ENCODE measurements at places on chromosomes 11 and 22. TPM values are rescaled to one million over a fixed set of nuclear protein-coding genes. Genes with fewer than 3 reads are reported as not detected.

DNA sequence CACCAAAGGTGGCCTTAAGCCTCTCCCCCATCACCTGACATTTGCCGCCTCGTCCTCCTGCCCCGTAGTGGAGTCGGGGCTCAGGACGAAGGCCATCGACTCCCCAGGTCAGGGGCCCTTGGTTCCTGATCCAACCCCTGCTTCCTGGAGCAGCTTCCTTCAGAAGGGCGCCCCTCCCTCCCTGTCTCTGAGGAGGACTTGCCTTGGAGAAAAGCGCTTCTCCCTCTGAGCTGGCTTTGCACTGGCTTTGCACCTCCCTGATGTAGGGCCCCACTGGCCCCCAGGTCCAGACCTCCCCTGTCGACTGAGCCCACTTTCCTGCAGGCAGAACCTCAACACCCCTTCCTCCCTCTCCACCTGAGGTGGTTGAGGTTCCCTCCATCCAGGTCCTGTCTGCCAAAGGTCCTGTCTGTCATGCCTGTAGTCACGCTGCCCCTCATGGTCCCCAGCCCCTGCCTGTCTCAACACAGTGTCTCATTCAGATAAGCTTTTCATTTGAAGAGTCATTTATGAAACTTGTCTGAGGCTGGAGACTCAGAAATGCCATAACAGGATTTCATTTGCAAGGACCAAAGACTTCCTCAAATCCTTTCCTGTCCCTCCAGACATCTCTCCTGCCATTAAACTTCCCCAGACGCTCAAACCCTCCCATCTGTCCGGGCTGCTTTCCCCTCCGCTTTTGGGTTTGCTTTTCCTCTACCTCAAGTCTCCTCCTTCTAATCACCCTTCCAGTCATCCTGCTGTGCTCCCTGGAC lies 78.4 kb downstream of the MYO7A start:
- H3K4me3 ChIP-seq = no peak overlapping the region
- H3K27ac ChIP-seq = no peak overlapping the region
- H3K4me1 ChIP-seq = peaks cover 5% of the 10 kb centered on the region

- H3K27me3 ChIP-seq = no peaks in the 10 kb centered on the region
- H3K27ac ChIP-seq = no peak overlapping the region
- DNase-seq = no peak
- no peaks in the 10 kb centered on the region for H3K4me1 ChIP-seq
- H3K36me3 ChIP-seq = no peaks in the 10 kb centered on the region
- no peak overlapping the region for H3K4me3 ChIP-seq
Observed at GRCh38 chr11:130666781-130667251, 218.4 kb downstream of the ADAMTS15 start.

DNA sequence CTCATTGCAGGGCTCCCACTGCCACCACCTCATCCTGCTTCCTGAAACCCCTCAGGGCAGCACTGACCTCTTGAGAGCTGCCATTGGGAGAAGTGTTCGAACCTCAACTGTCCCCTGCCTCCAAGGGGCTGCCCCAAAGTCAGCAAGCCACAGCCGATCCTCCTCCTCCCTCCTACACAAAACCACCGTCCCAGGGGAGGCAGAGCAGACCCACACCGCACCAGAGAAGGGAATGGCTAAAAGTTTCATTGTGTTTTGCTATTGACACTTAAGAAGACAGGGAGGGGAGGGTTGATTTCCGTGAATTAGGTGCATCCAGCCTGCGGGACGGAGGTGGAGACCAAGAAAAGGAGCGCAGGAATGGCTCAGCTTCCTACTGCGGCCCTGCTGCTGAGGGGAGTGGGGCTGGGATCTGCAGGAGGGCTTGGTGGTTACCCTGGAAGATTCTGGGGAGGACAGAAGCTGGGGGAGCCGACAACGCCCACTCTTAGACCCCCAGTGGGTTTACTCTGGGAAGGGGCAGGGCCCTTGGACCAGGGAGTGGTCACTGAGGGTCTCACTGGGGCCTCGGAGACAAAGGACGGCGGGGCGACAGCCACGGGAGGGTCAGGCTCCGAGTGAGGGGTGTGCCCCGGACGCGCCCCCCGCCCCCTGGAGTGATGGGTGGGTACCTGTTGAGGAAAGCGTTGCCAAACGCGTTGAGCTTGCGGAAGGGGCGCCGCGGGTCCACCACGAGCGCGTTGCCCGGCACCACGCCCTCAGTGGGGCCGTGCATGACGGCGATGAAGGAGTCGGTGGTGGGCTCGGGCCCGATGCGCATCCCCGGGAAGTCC lies 815 bp downstream of the EHD1 start:
- peak overlapping the region; percentile 92 for H3K4me3 ChIP-seq
- peak overlapping the region; percentile 44 for H3K27ac ChIP-seq
- H3K4me1 ChIP-seq = peaks cover 78% of the 10 kb centered on the region
- H3K27me3 ChIP-seq = no peaks in the 10 kb centered on the region

GRCh38 chr22:17607891-17608521 lies 20.5 kb downstream of the ATP6V1E1 start:
- no peak overlapping the region for H3K27ac ChIP-seq
- H3K27me3 ChIP-seq = no peaks in the 10 kb centered on the region
- H3K36me3 ChIP-seq = peaks cover 96% of the 10 kb centered on the region
- H3K4me3 ChIP-seq = no peak overlapping the region

GRCh38 chr11:124865902-124866851 lies 945 bp downstream of the ROBO3 start:
- DNase-seq = peak; percentile 22
- peak overlapping the region; percentile 28 for H3K4me3 ChIP-seq
- H3K4me1 ChIP-seq = peaks cover 4% of the 10 kb centered on the region
- no peaks in the 10 kb centered on the region for H3K36me3 ChIP-seq
- H3K27ac ChIP-seq = no peak overlapping the region

DNA sequence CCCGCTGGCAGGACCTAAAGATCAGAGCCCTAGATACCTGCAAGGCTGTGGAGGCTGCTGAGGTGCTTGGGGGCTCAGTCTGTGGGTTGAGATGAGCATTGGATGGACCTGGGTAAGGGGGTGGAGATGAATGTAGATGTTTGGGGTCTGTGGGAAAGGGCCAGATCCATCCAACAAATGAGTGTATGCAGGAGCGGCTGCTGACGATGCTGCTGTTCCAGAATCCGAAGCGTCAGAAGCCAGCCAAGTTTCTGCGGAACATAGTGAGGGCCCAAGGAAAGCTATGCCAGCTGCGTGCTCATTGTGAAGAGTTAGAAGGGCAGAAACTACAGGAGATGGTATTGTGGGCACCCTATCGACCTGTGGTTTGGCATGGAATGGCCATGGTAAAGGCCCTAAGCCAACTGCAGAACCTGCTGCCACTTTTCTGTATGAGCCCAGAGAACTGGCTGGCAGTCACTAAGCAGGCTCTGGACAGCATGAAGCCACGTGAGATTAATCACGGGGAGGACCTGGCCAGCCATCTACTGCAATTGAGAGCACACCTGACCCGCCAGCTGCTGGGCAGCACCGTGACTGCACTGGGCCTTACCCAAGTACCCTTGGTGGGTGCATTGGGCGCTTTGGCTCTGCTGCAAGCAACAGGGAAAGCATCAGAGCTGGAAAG lies 36.6 kb downstream of the RRP8 start:
- no peak for DNase-seq
- no peaks in the 10 kb centered on the region for H3K36me3 ChIP-seq
- H3K27me3 ChIP-seq = no peaks in the 10 kb centered on the region
- H3K27ac ChIP-seq = no peak overlapping the region
- no peak overlapping the region for H3K4me3 ChIP-seq

DNA sequence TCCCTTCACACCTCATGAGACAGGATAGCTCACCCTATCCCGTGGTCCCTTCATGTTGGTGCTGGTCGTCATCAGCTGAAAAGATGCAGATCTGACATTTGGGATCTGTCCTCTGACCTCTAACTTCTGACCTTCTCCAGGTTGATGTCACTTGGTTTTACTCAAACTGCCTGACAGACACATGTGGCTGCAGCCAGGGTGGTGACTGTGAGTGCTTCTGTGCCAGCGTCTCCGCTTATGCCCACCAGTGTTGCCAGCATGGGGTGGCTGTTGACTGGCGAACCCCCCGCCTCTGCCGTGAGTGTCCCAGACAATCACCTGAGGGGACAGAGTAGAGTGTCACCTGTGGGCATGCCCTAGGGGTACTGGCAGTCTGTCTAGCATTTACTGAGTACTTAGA lies 49.7 kb downstream of the OTOG start:
- H3K27me3 ChIP-seq = no peaks in the 10 kb centered on the region
- no peaks in the 10 kb centered on the region for H3K36me3 ChIP-seq
- H3K4me3 ChIP-seq = no peak overlapping the region
- no peaks in the 10 kb centered on the region for H3K4me1 ChIP-seq
- H3K27ac ChIP-seq = no peak overlapping the region
- no peak for DNase-seq

- DNase-seq = no peak
- H3K4me1 ChIP-seq = no peaks in the 10 kb centered on the region
- H3K27ac ChIP-seq = no peak overlapping the region
- no peak overlapping the region for H3K4me3 ChIP-seq
- H3K27me3 ChIP-seq = no peaks in the 10 kb centered on the region
Observed at GRCh38 chr11:110187731-110188130, 94.5 kb downstream of the ZC3H12C start.

DNA sequence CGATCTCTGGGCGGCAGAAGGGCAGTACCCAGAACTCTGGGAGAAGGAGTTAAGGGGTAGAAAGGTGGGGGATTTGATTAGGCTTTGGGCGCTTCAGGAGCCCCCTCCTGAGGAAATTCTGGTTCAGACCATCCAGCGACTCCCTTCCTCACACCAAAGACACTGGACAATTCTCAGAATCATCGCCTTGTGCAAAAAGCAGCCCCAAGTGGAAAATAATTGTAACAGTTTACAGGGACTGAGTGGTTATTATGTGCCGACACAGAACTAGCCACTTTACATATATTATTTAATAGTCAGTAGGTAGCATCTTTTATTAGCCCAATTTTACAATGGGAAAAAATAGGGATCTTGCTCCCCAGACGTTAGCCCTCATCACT lies 662 bp upstream of the TRIM3 start:
- H3K36me3 ChIP-seq = peaks cover 29% of the 10 kb centered on the region
- H3K4me3 ChIP-seq = peak overlapping the region; percentile 29
- no peak for DNase-seq
- H3K27me3 ChIP-seq = no peaks in the 10 kb centered on the region
- peaks cover 18% of the 10 kb centered on the region for H3K4me1 ChIP-seq

GRCh38 chr22:23225724-23226496 lies 45.6 kb downstream of the BCR start:
- H3K27me3 ChIP-seq = no peaks in the 10 kb centered on the region
- H3K4me3 ChIP-seq = no peak overlapping the region
- peak overlapping the region; percentile 87 for H3K27ac ChIP-seq
- H3K4me1 ChIP-seq = peaks cover 70% of the 10 kb centered on the region
- peak; percentile 43 for DNase-seq

DNA sequence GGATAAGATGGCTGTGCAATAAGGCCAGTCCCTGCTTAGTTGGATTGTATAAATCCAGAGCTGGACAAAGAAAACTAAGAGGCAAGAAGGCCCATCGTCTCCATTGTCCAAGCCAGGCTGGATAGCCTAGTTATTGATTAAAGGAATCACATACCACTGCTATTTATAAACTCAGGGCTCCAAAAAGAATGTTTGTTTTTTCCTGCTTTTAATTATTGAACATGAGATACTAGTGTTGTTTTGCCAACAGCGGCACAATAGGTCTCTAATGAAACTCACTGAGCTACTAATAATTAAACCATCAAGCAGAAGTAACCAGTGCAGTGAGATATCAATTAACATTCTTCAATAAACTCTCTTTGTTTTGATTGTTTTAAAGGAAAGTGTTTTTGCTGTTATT lies 259.7 kb downstream of the INSC start:
- no peaks in the 10 kb centered on the region for H3K36me3 ChIP-seq
- H3K27me3 ChIP-seq = no peaks in the 10 kb centered on the region
- no peaks in the 10 kb centered on the region for H3K4me1 ChIP-seq
- DNase-seq = no peak
- no peak overlapping the region for H3K4me3 ChIP-seq

DNA sequence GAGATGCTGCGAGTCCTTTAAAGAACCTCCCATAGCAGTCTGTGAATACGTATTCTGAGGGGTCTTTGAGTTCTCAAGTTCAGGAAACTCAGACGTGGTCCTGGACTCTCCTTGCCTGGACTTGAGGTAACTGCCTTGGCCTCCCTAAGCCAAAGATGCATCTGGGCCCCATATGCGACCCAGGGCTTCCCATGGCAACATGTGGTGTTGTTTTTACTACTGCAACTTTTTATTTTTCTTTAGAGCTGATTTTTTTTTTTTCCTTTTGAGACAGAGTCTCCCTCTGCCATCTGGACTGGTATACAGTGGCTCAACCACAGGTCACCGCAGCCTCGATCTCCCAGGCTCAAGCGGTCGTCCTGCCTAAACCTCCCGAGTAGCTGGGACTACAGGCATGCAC lies 321.1 kb downstream of the ST3GAL4 start:
- DNase-seq = no peak
- H3K36me3 ChIP-seq = no peaks in the 10 kb centered on the region
- no peak overlapping the region for H3K27ac ChIP-seq
- H3K27me3 ChIP-seq = no peaks in the 10 kb centered on the region
- no peak overlapping the region for H3K4me3 ChIP-seq

GRCh38 chr11:71504531-71504930 lies 22.5 kb upstream of the KRTAP5-7 start:
- H3K27me3 ChIP-seq = no peaks in the 10 kb centered on the region
- no peak for DNase-seq
- H3K36me3 ChIP-seq = peaks cover 69% of the 10 kb centered on the region
- H3K4me1 ChIP-seq = no peaks in the 10 kb centered on the region

DNA sequence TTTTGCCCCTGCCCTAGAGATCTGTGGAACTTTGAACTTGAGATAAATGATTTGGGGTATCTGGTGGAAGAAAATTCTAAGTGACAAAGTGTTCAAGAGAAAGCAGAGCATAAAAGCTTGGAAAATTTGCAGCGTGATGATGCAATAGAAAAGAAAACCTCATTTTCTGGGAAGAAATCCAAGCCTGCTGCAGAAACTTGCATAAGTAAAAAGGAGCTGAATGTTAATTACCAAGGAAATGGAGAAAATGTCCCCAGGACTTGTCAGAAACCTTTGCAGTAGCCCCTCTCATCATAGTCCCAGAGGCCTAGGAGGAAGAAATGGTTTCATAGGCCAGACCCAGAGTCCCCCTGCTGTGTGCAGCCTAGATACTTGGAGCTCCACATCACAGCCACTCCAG lies 686.9 kb downstream of the FAM181B start:
- H3K36me3 ChIP-seq = no peaks in the 10 kb centered on the region
- H3K4me1 ChIP-seq = no peaks in the 10 kb centered on the region
- no peak overlapping the region for H3K27ac ChIP-seq
- H3K27me3 ChIP-seq = no peaks in the 10 kb centered on the region
- DNase-seq = no peak

GRCh38 chr22:45268167-45268957 lies 16.4 kb upstream of the UPK3A start:
- no peak overlapping the region for H3K27ac ChIP-seq
- peak overlapping the region; percentile 65 for H3K4me3 ChIP-seq
- peaks cover 53% of the 10 kb centered on the region for H3K4me1 ChIP-seq

Gene LDHAL6A
- polyA plus RNA-seq = not detected

Gene MYO18B
- not detected for polyA plus RNA-seq

Gene TENM4
- not detected for polyA plus RNA-seq

Gene NLRP10
- polyA plus RNA-seq = not detected

Gene VSIG10L2
- not detected for polyA plus RNA-seq

Gene FOLR3
- polyA plus RNA-seq = 330 TPM

Gene GLYATL2
- not detected for polyA plus RNA-seq

Gene RNASEH2C
- 131 TPM for polyA plus RNA-seq

Gene PKDREJ
- polyA plus RNA-seq = not detected

Gene DERL3
- polyA plus RNA-seq = 0.23 TPM

Gene C11orf97
- polyA plus RNA-seq = not detected
